ENCODE measurements at places on chromosomes 5 and 9.

GRCh38 chr5:143361438-143361837, 42.0 kb downstream of the NR3C1 start:
- no peak for DNase-seq

- no peak for DNase-seq
These were observed 81.7 kb downstream of the PDE8B start for GRCh38 chr5:77292026-77292757.

DNA sequence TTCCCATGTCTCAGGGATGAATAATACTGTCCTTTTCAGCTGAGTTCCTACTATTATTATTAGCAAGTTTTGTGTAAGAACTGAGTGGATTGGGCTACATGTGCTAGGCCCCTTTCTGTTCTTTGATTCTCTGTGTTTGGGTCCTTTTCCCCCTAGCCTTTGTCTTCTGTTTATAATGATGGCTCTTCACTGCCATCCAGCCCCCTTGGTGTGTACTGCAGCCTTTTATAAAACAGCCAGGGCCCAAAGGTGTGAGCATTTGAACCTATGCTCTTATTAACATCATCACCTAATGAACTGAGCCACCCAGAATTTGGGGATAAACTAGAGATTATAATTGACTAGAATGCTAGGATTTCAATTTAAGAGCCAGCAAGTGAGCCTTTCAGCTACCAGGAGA, 52.6 kb downstream of the PLAC8L1 start:
- no peak for DNase-seq

GRCh38 chr5:66861402-66861801, 265.2 kb downstream of the MAST4 start:
- DNase-seq: no peak

Data from activated CD4-positive, alpha-beta T cell treated with anti-CD3 and anti-CD28 coated beads for 4 hours (primary cell).